NCI-H1105 treated with DMSO at 0.1 percent for 48 hours (cell line): ENCODE measurements at places on chromosomes 4 and X.

DNA sequence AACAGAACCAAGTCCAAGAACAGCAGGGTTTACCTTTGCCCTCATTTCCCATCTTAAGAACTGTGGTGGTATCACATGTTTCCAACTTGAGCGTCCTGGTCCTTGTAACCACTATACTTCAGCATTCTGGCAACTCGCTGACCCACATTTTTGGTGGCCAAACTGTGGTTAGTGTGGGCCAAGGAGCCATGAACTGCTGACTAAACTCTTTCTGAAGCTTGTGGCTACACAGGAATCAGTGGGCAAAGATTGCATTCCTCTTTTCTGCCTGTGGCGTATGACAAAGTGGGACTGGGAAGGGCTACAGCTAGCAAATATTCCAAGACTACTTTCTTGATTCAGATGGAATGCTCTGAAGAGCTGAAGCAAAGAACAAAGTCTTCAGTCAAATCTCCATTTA is 106.3 kb upstream of the MID1 start:
- no peak for DNase-seq

DNA sequence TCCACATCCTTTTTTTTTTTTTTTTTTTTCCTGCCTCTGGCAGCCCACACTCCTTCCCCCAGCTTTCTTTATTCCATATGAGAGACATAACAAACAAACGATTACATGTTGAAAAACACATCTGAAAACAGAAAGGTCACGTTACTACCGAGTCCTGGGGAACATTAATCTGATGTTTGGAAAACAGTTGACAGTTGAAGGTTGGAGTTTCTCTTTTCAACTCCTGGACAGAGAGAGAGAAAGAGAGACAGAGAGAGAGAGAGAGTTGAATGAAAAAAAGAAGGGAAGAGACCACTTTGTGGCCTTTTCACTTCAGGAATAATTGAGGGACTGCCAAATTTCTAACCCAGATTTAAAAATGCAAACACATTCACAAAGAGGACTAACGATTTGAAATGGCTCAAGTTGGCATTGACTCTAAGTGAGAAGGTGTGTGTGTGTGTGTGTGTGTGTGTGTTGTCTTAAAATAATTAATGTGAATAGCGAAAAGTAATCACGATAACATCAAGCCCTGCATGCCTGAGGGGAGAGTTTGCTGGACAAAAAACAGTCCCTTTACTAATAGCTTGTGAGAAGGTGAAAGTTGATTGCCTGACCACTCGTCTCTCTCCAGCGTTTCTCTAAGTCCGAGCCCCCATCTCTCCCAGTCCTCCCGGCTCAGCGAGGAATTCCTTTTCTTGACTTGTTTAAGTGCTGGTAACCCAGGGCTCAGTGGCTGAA is 67.3 kb downstream of the FBXO8 start:
- DNase-seq: peak; percentile 7

DNA sequence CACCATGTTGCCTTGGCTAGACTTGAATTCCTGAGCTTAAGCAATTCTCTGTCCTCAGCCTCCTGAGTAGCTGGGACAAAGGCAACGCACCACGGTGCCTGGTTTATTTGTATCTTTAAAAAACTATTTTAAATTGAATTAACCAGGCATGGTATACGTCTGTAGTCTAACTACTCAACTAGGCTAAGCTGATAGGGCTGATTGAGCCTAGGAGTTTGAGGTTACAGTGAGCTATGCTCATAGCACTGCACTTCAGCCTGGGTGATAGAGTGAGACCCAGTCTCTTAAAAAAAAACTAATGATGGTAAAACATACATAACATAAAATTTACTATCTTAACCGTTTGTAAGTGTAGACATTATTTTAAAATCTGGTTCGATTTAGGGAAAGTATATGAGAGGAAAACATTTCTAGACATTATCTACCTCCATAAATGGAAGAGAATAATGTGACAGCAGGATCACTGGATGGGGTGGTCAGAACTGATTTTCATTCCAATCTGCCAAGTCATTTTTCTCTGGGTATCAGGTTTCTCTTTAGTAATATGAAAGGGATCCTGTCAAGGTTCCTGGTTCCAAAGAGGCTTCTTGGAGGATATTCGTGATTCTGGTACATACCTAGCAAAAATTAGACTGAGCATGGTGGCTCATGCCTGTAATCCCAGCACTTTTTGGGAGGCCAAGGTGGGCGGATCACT is 8.7 kb upstream of the ITGB1BP2 start:
- no peak for DNase-seq

DNA sequence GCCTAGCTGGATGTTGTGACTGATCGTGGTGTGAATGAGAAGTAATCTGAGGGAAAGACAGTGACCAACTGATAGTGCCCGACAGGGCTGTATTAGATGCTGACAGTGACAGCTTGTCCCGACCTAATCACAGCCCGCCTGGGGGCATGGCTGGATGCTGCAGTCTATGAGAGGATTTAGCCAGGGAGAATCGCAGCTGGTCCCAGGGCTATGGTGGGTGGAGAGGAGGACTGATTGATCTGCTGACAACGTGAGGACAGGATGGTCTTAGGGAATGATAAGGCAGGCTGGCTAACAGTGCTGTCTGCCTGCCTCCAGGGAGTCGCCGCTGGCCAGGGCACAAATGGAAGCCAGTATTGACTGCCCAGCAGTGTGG is 621 bp upstream of the SUV39H1 start:
- DNase-seq: no peak

- DNase-seq: no peak
Observed at GRCh38 chr4:190121759-190122158, 51.8 kb upstream of the DUX4 start.

DNA sequence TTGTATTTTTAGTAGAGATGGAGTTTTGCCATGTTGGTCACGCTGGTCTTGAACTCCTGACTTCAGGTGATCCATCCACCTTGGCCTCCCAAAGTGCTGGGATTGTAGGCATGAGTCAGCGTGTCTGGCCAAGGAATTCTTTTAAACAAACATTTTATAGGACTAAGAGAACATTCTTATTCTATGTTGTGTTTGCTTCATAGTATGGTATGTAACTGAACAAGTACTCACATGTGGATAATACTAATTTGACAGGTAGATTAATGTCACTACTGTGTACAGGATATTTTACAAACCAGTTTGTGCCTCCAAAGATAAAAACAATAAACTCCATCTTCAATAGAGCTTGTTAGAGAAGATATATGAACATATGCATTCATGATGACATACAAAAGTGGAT is 1353.4 kb downstream of the PCDH7 start:
- DNase-seq: no peak

DNA sequence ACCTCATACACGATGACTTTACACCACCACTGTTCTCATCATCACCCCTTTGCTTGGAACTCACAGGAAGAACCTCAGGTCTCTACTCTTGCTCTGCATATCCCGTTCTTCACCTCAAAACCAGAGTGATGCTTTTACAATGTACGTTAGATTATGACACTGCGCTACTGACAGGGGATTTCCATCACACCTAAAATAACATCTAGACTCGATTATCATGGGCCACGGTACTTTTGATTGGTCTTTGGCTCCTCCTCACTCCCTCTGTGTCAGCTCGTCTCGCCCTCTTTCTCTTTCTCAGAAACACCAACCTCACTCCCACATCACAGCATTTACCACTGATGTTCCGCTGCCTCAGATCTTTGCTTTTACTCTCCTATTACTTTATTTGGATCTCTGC is 172.4 kb downstream of the TLL1 start:
- no peak for DNase-seq

GRCh38 chr4:95572304-95572991 is 23.7 kb upstream of the UNC5C start:
- peak; percentile 14 for DNase-seq

GRCh38 chr4:113587156-113587555 is 174.4 kb downstream of the CAMK2D start:
- DNase-seq: no peak

GRCh38 chr4:73990988-73991741 is 3.2 kb upstream of the PPBP start:
- no peak for DNase-seq

DNA sequence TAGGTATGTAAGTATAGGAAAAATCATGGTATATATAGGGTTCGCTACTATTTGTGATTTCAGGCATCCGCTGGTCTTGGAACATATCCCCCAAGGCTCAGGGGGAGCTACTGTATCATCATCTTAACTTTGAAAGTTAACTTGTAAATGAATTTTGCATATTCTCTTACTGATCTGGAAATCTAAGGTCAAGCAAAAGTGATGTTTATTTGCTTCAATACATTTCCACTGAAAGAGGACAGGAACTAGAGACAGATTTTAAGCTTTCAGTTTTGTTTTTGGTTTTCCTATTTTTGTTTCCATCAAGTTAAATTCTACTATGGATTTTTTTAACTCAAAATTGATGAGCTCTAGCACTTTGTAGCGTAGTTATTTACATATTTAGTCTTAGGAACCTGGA is 56.2 kb downstream of the NAF1 start:
- DNase-seq: no peak

DNA sequence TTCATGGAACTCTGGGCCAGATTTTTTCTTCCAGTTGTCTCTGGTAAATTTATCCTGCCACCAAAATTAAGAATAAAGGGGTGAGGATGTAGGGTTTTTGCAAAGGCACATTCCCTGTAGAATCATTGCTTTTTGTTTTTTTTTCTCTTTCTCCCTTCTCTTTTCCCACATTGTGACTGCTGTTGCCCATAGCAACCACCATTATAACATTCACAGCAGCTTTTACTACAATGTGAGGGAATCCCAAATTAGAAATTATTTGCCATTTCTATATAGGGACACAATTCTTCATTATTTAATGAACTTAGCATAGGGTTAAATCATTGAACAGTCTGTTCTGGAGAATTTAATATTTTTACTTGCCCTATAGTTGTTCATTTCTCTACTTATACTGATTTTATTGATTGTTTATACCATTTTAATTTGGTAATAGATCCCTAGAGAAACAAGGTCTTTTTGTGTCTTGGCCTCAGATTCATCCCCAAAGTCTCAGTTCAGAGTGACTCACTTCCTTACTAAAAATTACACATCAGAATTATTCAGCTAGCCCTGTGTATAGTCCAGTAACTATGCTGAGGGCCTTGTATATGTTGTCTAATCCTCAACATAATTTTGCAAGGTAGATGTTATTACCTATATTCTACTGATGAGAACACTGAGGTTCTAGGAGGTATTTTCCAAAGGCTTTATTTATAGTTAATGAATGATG is 80.8 kb upstream of the ANK2 start:
- DNase-seq: no peak

DNA sequence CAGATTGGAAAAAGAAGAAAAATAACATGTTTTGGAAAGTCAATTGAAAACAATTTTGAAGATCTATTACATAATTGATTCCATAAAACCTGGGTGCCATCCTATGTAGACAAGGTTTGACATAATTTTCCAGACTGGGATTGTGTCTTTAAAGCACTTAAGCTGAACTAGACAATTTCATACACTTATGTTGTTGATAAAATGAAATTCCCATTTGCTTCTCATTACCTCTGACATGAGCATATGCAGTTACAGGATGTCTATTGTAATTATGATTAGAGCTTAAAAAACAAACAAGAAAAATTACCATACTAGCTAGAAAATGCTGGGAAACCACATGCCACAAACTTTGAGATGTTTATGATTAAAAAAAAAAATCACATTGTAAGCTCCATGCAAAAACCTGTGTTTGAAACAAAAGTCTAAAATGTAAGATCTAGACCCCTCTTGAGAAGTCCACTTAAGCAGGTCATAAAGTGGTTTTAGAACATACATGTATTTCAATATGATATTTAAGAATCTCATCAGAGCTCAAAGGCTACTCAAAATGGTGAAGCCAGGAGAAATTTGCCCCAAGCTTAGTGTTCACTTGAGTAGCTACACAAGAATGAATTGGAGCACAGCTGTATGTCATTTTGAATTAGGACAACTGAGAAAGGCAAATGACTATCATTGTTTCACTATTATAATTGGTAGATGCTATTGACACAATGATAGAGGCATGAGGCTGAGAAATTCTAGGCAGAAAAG is 181.1 kb upstream of the PABPC4L start:
- no peak for DNase-seq

DNA sequence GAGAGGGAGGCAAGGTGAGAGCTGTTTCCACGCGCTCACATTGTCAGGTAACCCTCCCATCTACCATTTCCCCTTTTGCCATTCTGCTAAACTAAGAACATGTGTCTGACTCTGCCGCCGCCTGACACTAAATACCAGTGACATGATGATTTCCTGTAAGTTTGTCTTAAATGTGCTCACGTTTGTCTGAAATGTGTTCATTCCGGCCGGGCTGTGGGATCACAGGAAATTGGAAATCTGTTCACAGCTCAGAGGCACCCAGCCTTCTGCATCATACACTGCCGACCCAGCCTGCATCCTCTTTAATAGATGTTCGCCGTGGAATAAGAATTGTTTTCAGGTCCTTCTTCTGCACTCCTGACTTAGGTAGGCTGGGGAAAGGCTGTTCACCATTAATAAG is 336.2 kb upstream of the PPARGC1A start:
- DNase-seq: no peak

- DNase-seq: no peak
Observed at GRCh38 chr4:62439051-62439450, 1238.9 kb downstream of the ADGRL3 start.

DNA sequence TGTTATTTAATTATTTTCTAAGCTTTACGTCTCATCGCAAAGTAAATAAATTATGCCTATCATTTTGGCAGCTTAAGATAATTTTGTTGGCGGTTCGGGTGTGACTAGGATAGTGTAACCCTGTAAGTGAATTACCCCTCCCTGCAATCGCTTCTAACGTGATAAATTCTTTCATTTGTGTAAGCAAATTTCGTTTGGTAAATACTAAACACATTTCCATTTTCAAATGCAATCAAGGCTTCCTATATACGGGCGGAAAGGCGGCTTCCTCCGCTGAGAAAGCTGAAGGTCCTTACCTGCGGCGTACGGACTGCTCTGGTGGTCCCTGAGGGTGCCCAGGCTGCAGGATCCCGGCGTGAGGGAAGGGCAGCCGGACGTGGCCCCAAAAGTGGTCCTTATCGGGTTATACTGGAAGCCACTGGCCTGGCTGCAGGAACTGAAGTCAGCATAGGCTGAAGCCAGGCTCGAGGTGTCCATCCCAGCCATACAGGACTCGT is 403 bp downstream of the PHOX2B start:
- DNase-seq: no peak

GRCh38 chr4:112848911-112849310 is 200.5 kb upstream of the ANK2 start:
- DNase-seq: no peak

DNA sequence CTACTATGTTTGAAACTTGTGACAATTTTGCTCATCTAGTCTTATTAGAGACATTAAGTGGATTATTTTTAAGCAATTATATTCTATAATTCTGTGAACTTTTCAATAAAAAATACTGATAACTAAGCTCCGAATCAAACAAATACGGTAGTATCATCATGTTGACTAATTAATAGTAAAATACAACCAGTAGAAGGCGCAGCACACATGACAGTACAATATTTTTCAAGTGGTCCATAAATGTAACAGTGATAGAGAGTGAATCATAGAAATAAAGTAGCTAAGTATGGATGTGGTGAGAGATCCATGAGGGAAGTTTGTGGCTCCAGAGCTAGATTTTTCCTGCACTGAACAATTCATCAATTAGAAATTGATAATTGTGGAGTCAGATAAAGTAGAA is 666.2 kb downstream of the KCTD8 start:
- DNase-seq: no peak
